ENCODE measurements at places on chromosomes 5 and 9.

DNA sequence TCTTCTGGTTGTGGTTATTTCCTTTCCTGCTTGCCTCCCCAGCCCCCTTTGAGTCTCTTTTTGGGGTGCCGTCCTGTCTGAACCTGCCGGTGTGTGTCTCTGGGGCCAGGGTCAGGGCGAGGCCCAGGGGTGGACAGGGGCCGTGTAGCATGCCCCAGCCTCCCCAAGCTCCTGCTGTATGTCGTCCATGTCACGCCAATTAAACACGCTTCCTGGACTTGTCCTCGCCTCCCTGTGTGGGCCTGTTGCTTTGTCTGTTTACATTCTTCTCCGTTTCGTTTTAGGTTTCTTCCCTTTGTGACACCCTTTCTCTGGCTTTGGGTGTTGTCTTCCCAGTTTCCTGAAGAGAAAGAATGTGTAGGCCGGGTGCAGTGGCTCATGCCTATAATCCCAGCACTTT, 28.5 kb upstream of the HMCN2 start:
- DNase-seq = no peak

GRCh38 chr9:4691795-4692194, 12.4 kb downstream of the CDC37L1 start:
- no peak for DNase-seq

DNA sequence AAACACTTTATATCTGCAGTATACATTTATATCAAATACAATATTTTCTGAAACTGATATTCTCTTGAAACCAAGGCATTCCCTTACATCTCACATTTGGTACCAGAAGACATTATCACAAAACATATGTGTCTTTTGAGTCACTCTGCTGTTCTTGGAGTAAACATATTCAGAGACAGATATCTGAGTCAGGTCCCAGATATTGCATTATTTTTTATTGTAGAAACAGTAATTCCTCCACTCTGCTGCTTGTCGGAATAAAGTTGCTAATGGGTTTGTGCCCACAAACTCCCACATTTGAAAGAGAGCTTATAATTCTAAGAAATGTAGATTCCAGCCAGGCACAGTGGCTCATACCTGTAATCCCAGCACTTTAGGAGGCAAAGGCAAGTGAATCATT, 261.1 kb upstream of the DAPK1 start:
- no peak for DNase-seq

- peak; percentile 23 for DNase-seq
Observed at GRCh38 chr9:19373527-19373926, 6.5 kb downstream of the RPS6 start.

DNA sequence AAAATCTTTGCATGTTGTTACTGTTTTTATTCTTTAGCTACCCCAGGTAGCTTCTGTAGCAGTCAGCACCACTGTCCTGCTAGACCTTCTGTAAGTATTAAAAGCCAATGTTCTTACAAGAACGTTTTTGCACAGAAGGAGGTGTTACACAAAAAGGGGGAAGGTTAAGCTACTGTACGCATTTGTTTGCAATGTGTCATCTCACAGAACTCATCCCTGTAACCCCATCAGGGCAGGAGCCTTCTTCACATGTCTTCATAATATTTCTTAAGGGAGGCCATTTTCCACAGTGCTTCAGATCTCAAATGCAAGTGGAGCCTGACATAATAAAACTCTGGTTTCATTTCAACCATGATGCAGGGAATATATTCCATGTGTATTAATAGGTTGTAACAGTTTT, 67.9 kb downstream of the OSMR start:
- no peak for DNase-seq

All from HT-29 (cell line).